Body of pancreas (tissue), 4 donors: ENCODE measurements at places on chromosomes 12 and 14.

DNA sequence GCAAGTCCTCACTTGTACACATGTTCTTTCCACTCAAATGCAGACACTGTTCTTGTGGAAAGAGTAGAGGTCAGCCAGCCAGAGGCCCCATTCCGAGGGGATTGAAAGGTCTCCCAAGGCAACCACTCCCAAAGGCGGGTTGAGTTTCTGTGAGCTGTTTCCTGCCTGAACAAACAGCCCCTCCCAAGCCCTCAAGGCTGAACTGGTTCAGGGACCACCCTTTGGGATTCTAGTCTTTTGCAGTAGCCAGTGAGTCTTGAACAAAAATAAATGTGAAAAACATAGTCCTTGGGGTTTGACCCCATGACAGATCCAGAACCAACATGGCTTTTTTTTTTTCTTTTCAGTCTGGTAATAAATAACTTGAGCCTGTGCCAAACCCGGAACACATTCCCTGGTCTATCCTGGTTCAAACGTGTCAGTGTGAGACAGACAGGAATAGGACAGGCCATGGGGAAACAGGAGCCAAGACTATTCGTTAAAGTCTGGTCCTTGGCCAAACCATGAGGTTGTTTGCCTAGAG, 17.6 kb upstream of the STK38L start:
- DNase-seq = no peak

DNA sequence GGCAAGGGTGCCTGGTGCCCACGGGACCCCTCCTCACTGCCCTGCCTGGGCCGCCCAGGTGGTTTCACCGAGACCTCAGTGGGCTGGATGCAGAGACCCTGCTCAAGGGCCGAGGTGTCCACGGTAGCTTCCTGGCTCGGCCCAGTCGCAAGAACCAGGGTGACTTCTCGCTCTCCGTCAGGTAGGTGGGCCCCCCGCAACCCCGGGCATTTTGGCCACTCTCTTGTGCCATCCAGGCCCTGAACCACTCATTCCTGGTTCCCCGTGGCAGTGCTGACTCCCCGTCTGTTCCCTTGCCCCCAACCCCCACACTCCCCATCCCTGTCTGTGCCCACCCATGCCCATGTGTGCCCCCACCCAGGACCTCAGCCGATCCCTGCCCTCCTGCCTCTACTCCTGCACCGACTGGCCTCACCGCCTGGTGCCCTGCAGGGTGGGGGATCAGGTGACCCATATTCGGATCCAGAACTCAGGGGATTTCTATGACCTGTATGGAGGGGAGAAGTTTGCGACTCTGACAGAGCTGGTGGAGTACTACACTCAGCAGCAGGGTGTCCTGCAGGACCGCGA, 480 bp downstream of the PTPN6 start:
- no peak for DNase-seq

DNA sequence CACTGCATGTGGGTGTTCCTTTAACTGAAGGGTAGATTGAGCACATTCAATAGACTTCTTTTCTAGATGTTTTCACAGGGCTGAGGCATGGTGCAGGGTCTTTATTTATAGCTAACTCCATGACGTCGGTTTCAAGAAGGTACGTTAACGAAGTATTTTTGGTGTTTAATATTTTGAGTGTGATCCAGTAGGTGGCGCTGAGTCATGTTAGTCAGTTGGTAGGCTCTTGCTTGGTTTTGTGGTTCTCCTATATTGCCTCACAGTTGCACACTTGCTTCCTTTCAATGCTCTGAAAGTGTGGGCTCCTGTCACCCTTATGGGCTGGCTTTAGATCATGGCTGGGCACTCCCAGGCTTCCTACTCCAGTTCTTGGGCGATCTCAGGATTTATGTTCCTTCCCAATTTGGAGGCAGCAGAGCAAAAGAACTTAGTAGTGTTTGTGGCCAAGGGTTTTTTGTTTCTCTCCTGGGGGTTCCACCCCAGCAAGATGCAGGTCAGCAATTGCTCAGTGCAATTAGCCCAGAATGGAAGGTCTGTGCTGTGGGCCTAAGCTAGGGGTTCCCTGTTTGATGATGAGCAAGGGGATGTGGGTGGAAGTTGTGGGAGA, 471.6 kb upstream of the FOXG1 start:
- DNase-seq = no peak

DNA sequence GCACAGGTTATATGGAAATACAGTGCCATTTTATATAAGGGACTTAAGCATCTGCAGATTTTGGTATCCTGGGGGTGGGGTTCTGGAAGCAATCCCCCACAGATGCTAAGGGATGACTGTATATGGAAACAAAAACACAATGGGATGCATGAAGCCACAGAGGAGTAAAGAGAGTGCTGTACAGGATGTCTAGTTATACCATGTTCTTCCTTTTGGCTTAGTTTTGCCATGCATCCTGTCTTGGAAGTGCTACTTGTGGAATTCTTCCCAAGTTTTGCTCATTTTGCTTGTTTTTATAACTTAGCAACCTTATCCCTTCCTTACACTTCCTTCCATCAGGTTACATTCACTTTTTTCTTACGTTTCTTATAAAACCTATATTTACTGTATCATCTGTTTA, 55.6 kb downstream of the TRMT5 start:
- no peak for DNase-seq

GRCh38 chr12:62640910-62641448, 174.4 kb downstream of the MON2 start:
- no peak for DNase-seq

GRCh38 chr14:29265852-29266251, 499.3 kb downstream of the FOXG1 start:
- DNase-seq = no peak

- no peak for DNase-seq
Measured at GRCh38 chr12:89259821-89260220, 92.5 kb downstream of the DUSP6 start.
